ENCODE measurements at places on chromosomes 5 and 9.

DNA sequence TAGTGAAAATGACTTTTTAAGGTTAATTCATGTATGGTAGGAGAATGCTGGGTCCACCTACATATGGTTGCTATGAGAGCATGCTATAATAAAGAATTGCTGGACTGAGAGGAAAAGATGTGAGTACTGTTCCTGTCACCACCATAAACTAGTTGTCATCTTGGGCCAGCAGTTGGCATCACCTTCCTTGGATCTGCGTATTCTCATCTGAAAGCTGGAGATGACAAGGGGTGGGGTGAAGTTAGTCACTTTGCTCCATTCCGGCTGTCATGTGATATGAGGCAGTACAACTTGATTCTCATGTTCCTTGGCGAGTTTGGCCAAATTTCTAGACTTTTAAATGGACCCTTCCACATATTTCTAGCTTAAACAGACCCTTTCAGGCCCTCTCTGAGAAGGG, 33.3 kb downstream of the PIP5K1B start:
- no peak for DNase-seq

DNA sequence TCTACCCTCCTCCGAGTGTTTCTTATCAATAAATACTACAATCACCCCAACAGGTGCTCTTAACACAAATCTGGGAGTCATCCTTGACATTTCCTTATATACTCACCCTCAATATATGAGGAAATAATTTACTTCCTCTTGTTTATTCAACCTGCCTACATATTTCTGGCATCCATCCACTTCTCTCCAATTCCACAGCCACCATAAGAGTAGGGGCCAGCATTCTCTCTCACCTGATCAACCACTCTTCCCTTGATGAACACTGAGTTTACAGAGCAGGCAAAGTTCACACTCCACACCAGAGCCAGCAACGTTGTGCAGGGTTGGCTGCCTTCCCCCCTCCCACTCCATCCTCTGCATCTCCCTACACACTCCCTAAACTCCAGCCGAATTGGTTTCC, 904.3 kb upstream of the DMAC1 start:
- DNase-seq, result no peak

DNA sequence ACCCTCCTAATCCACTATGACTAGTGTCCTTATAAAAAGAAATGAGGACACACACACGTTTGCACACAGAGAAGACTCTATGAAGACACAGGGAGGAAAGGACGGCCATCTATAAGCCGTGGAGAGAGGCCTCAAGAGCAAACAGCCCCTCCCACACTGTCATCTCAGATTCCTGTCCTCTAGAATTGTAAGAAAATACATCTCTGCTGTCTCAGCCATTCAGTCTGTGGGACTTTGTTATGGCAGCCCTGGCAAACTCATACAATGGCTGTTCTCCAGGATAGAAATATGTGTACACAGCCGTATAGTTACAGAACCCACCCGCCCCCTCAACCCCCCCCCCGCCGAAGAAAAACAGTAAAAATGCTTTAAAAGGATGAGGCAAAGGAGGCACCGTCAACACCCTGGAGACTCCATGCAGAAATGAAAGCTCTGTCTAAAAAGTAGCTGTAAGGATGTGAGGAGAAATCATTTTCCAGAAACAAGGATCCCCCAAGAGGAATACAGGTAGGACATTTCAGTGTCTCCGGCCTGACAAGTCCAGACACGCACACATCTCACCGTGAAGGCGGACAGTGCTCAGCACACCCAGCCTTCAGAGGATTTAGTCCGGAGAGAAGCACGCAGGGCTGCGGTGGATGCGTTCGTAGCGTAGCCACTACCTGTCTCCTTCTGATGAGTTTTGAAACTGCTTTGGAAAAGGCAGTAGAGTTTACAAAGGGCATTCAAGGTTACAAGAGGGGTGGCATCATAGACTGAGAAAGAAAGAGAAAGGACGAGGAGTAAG, 110.8 kb upstream of the ERCC6L2 start:
- no peak for DNase-seq

DNA sequence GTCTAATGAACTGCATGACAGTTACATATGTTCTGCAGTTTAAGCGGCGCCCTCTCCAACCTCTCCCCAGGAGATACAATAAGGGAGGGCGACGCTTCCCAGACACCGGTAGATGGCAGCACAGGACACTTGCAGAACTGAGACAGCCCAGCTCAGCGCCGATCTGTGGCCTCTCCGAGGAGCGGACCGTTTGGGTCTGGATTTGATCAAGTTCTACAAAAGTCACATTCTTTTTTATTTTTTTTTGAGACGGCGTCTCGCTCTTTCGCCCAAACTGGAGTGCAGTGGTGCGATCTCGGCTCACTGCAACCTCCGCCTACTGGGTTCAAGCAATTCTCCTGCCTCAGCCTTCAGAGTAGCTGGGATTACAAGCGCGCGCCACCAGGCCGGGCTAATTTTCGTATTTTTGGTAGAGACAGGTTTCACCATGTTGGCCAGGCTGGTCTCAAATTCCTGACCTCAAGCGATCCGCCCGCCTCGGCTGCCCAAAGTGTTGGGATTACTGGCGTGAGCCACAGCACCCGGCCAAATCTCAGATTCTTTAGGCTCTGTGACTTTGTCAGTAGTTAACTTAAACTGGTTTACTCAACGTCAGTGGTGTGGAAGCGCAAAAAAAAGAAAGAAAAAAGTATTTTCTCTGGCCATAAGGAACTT, 1.4 kb upstream of the ATOSB start:
- peak; percentile 78 for DNase-seq

- DNase-seq, result no peak
These were observed 13.5 kb downstream of the IL12B start for GRCh38 chr5:159316519-159317383.

DNA sequence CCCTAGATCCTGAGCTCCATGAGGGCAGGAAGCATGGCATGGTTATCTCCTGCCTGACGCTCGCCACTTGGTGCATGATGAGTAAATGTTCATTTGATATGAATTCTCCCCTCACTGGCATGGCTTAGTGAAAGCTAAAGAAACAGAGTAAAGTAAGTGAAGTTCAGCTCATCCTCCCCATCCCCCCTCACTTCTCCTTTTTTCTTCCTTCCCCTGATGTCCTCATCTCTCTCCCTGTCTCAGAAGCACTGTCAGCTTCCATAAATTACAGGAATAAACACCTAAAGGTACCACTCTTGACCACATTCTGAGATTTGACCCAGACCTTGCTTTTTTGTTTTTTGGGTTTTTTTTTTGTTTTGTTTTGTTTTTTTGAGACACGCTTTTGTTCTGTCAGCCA, 73.3 kb downstream of the SNX18 start:
- DNase-seq, result no peak

Measured in stimulated activated CD8-positive, alpha-beta memory T cell treated with anti-CD3 and anti-CD28 coated beads, Interleukin-15, amount 100 ng/mL, for 1 hour (primary cell).